ENCODE measurements at places on chromosomes 11 and 22.

DNA sequence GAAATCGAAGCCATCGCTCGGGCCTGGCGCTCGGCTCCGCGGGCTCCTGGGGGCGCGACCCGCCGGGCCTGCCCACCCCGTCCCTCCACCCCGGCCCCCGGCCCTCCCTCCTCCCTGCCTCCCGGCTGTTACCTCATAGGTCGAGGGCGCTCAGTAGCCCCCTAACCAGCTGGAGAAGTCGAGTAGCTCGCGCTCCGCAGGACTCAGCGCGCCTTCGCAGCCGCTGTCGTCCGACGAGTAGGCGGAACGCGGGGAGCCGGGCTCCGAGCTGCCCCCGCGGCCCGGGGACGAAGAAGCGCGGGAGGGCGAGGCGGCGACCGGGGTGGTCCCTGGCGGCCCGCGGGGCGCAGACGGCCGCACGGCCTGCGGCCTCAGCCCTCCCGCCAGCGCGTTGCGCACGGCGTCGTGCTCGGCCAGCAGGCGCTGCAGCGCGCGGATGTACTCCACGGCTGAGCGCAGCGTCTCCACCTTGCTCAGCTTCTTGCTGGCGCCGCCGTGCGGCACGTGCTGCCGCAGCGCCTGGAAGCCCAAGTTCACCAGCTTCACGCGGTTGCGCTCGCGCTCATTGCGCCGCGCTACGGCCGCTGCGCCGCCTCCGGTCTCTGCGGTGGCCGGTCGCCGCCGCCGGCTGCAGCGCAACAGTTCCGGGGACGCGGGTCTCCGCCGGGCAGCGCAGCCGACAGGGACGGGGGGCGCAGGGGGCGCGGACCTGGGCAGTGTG is 627 bp downstream of the ASCL2 start:
- DNase-seq: peak; percentile 57

DNA sequence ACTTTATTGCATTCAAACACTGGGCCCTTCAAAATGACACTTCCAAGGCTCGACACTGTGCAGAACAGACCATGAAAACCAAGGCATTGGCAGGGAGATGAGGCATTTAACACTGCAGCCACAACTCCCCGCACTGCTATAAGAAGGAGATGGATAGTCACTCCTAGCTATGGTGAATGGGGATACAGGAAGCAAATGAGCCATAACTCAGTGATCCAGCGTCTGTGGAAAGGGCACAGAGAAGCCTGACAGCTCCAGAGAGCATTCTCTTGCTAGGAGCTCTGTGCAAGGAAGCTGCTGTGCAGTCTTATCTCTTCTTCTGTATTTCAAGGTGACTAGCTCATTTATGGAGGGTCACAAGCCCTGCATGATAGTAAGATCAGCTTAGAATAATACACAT is 20.9 kb downstream of the HPS4 start:
- no peak for DNase-seq

- DNase-seq: no peak
Observed at GRCh38 chr11:92342034-92342720, 117.6 kb downstream of the FAT3 start.

DNA sequence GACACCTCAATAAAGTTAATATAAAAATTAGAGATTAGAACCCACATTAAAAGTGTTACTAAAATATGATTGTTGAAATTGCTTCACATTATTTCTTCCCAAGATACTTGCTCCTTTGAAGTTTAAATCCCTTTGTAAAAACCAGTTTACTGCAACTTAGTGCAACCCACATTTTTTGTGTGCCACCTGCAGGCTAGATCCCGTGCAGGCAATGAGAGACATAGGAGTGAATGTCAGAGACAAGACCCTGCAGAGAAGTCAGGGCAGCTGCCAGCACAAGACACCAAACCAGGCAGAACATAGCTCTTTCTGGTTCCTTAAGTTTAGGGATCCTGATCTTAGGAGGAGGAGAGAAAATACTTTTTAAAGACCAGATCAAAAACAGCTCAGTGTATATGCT is 142.8 kb upstream of the MTNR1B start:
- DNase-seq: no peak

GRCh38 chr11:102361086-102362031 is 14.3 kb downstream of the BIRC2 start:
- peak; percentile 8 for DNase-seq

All from activated naive CD8-positive, alpha-beta T cell treated with anti-CD3 and anti-CD28 coated beads for 36 hours (primary cell).